ENCODE measurements at places on chromosomes 1 and 21.

DNA sequence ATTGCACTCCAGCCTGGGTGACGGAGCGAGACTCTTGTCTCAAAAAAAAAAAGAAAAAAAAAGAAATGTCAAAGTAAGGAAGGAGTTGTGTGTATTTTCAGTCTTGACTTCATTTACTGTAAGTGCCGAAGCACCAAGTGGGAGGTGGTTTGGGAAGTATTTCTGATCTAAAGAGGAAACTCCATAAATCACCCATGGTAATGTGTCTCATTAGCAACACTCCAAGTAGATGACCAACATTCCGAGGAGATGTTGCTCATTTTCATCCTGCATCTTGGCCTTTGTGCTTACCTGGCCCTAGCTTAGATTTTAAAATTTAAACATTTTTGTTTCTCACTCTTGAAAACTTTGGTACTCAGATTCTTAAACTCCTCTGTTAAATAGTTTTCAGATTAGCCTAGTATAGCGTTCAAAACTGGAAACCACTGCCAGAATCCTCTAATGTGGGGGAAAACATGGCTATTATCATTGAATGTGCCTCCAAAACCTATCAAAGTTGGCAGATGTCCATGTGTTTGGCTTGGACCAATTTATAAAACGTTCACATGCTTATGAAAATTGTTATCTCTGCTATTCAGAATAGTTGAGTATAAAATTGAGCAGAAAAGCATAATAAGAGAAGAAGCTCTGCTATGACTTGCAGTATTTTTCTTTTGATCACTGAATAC lies 110.4 kb downstream of the NFIA start:
- no peak for DNase-seq

DNA sequence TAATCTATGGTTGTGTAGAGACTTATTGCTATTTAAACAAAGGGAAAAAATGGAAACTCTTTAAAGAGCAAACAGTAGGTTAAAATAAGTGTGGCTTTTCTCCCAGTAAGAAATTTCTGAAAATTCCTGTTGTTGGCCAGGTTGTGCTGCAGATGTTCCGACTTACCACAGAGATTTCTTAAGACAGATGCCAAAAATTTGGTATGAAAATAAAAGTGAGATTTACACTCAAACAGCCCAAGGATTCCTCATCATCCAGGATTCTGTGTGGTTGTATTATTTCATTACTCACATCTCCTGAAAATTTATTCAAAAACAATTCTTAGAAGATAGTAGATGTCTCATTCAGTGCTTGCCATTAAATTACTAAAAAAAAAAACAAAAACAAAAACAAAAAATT lies 296.7 kb upstream of the PTBP2 start:
- no peak for DNase-seq

DNA sequence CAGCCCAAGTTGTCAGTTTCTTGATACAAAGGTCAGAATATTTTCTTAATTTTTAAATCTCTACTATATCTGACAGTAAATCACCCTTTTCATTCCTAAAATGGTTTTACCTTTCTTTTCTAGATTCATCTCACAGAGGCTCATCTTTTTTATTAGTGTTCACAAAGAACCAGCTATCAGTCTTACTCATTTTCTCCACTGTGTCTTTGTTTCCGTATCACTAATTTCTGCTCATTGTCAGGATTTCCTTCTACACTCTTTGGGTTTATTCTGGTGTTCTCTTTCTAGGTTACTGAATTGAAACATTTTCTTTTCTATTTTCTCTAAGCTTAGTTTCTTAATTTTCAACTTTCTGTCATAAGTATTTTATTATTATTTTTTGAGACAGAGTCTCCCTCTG lies 8.7 kb downstream of the AGPAT3 start:
- no peak for DNase-seq

GRCh38 chr1:27416387-27417111 lies 24.1 kb downstream of the GPR3 start:
- DNase-seq = no peak

GRCh38 chr1:28322194-28322593 lies 6.6 kb upstream of the MED18 start:
- no peak for DNase-seq

DNA sequence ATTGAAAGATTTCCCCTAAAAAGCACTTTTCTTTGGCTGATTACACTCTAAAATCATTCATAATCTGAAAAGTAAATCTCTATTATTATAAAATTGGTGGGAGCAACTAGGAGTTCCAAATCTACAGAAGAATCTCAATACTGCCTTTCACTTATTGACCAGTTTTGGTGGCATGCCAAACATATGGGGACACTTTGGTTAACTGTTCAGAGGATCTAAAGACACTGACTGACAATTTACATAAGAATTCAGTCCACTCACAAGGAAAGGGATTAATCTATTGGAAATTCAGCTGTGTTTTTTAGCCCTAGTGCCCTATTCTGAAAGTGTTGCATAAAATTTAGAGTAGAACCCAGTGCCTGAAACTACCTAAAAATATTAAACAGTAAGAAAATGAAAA lies 113.6 kb downstream of the LRRC40 start:
- DNase-seq = no peak

- no peak for DNase-seq
Measured at GRCh38 chr1:87336623-87337067, 8.0 kb downstream of the LMO4 start.

GRCh38 chr1:96362623-96363022 lies 359.0 kb upstream of the PTBP2 start:
- no peak for DNase-seq

DNA sequence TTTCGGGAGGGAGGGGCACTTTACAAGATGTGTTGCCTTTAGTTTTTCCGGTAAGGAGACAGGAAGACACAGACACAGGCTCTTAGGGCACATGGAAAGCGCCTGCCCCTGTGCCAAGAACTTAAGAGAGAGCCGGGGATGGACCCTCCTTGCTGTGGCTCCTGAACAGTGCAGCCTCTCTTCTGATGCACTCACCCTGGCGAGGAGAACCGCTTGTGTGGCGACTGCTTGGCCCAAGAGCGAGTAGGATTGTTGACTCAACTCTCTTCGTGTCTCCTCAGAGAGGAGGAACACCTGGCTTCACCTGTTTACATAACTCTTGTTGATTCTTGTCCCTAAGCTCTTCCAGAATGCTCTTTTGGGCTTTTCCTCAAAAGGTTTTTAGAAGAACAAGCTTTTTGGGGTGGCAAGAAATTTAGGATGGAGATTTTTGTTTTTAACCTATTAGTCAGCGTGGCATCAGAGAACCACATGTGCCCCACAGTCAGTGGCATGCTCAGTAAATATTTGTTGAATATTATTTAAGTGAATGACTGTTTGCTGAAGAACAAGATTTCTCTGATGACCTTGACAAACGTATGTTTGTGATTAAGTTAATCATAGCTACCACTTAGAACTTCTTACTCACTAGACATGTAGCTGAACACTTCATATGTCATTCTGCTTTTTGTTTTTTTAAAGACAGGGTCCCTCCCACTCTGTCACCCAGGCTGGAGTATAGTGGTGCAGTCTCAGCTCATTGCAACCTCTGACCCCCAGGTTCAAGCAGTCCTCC lies 60.6 kb downstream of the NFIA start:
- no peak for DNase-seq

DNA sequence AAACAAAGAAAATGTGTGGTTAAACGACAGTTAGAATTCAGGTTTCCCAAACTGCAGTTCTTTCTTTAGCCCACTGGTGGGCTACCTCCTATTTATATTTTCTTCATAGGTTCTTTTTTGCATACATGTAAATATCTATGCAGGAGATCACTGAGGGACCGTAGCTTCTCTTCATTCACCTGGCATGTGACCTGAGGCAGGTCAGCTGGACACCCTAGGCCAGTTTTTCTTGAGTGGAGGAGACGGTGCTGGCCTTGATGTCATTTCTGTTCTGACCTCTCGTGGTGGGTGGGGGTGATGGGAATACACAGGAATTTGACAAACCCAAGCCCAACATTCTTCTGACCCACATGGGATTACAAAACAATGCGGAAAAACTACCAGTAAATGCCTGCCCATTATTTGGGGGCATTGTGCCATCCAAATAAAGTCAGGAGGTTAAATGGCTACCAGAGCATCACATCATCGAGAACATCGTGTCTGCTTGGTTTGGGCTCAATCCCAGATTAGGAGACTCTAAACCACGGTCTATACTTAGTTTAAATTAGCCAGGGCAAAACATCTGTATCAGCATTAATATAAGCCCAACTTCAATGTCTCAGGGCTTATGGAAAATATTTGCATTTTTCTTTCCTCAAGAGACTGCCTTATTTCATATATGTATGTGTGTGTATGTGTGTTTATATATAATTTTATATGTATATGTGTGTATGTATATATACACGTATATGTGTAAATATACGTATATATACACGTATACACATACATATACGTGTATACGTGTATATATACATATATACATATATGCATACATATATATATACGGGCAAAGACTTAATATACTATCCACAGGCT lies 7.4 kb upstream of the IRF2BP2 start:
- no peak for DNase-seq
